ENCODE measurements at places on chromosomes 3 and 15.

DNA sequence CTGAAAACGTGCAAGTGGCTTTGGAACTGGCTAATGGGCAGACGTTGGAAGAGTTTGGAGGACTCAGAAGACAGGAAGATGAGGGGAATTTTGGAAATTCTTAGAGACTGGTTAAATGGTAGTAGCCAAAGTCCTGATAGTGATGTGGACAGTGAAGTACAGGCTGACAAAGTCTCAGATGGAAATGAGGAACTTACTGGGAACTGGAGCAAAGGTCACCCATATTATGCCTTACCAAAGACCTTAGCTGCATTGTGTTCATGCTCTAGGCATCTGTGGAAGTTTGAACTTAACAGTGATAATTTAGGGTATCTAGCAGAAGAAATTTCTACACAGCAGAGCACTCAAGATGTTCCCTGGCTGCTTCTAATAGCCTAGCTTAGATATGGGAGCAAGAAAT lies 28.6 kb upstream of the SERPINI2 start:
- DNase-seq = no peak

- no peak for DNase-seq
Observed at GRCh38 chr15:93041159-93041547, 47.9 kb downstream of the RGMA start.

DNA sequence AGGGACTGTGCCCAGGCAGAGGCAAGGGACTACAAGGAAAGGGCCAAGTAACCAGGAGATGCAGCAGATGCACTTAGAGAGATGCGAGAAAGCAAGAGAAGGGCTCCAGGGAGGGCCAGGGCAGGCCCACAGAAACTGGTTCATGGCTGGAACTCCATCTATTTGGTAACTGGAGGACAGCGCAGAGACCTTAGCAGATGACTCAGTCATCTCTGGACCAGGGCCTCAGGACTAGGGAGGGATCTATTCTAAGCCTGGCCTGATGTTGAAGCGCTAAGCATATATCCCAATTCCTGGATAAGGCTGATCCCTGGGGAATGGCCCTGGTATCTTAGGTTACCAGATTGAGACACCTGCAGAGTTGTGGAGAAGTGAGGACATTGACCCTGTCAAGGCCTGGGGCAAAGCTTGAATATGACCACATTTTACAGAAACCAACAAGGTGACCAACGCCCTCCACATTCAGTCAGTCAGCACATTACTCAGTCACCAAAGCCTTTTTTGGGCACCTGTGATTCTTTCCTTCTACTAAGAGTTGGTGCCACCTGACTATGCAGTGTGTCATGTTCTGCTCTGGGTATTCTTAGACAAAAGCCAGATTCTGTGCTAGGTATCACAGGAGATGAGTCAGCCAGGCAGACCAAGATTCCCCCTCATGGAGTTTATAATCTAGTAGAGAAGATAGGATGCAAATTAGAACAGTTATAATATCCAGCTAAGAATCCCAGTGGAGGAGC lies 68.4 kb upstream of the SLCO3A1 start:
- no peak for DNase-seq

- no peak for DNase-seq
Observed at GRCh38 chr15:61034678-61035291, 194.3 kb downstream of the RORA start.

DNA sequence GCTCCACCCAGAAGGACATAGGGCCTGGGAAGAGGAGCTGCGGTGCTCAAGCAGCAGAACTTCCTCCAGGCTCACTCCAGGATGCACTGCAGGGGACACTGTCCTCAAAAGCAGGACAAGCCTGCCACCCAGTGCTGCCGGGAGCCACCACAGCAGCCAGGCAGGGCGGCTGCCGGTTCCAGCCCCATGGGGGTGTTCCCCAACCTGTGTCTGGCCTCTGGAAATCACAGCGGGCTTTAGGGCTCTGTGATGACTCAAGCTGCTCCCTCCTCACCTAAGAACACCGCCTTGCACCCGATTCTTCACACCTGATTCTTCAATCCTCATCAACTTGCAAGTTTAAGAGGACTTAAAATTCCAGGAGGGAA lies 71.9 kb upstream of the SLC6A11 start:
- DNase-seq = no peak

- DNase-seq = no peak
Observed at GRCh38 chr3:76585794-76586392, 454.0 kb upstream of the ROBO2 start.

DNA sequence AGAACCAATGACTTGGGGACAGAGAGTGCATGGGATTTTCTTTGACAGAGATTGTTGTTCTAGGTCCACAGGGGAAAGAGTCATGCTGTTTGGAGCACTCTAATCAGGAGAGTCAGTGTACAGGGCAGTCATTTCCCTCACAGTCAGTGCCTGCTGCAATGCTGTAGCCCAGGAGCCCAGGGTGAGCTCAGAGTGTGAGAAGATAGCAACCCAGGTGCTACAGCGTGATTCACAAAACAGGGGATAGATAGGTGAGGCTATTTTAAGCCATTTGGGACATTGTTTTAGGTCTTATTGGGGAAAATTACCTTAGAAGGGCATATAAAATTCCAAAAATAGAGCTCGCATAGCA lies 37.3 kb downstream of the LNP1 start:
- no peak for DNase-seq

DNA sequence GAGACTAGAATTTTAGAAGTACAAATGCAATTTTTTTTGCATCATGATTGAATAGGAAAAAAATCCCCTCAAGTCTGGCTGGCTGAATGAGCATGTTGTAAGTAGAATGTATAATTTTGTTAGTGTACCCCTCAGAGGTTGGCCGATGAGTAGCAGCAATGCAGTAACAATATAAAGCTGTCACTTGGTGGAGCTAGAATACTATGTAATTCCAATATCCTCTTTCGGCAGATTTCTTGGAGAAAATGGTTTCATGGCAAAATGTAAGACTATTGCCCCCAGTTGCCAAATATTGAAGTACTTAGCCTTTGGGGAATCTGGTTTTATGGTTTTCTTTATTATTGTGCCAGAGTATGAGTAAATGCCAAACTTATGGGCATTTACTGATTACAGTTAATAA lies 39.8 kb upstream of the SGO1 start:
- DNase-seq = peak; percentile 5

GRCh38 chr3:183285828-183286457 lies 32.9 kb downstream of the B3GNT5 start:
- DNase-seq = peak; percentile 87

DNA sequence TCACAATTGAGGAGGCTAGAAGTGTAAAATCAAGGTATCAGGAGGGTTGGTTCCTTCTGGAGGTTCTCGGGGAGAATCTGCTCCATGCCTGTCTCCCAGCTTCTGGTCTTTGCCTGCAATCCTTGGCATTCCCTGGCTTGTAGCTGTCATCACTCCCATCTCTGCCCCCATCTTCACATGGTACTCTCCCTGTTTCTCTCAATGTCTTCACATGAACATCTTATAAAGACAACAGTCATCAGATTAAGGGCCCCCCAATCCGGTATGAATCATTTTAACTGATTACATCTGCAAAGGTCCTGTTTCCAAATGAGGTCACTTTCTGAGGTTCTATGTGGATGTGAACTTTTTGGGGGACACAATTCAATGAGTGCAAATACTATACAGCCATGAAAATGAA lies 113.0 kb upstream of the GALNT15 start:
- DNase-seq = no peak

- DNase-seq = no peak
Observed at GRCh38 chr3:13548696-13549622, at the start of gene FBLN2. Gene FBLN2 (plus strand): TSS chr3:13549125. CDS start chr3:13570356, 21,231 bp downstream.

- no peak for DNase-seq
Observed at GRCh38 chr3:193929921-193930646, 205.9 kb upstream of the HES1 start.

DNA sequence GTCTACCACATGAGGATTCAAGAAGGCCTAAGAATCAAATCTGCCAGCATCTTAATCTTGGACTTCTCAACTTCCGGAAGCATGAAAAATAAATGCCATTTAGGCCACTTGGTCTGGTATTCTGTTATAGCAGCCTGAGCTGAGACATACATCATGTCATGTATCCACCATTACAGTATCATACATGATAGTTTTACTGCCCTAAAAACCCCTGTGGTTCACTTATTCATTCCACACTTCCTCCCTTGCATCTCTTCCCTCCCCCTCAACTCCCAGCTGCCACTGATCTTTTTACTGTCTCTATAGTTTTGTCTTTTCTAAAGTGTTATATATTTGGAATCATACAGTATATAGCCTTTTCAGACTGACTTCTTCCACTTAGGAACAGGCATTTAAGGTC lies 161.8 kb downstream of the SNRK start:
- no peak for DNase-seq

DNA sequence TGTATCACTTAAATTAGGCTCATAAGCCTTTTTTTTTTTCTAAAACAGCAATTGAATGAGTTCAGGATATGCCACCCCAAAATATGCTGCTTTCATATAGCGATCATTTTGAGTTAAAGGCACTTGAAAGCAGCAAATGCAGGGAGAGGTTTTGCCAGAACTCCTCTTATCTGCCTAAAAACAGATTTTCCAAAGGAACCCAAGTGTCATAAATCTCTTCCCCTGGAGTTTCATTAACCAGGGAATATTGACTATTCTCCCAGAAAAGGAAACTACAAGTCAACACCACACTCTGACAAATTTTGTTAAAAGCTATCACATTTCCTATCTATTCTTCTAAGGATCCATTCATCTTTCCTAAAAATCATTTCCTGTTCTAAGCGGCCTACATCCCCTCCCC lies 11.3 kb downstream of the DNAAF4 start:
- no peak for DNase-seq

DNA sequence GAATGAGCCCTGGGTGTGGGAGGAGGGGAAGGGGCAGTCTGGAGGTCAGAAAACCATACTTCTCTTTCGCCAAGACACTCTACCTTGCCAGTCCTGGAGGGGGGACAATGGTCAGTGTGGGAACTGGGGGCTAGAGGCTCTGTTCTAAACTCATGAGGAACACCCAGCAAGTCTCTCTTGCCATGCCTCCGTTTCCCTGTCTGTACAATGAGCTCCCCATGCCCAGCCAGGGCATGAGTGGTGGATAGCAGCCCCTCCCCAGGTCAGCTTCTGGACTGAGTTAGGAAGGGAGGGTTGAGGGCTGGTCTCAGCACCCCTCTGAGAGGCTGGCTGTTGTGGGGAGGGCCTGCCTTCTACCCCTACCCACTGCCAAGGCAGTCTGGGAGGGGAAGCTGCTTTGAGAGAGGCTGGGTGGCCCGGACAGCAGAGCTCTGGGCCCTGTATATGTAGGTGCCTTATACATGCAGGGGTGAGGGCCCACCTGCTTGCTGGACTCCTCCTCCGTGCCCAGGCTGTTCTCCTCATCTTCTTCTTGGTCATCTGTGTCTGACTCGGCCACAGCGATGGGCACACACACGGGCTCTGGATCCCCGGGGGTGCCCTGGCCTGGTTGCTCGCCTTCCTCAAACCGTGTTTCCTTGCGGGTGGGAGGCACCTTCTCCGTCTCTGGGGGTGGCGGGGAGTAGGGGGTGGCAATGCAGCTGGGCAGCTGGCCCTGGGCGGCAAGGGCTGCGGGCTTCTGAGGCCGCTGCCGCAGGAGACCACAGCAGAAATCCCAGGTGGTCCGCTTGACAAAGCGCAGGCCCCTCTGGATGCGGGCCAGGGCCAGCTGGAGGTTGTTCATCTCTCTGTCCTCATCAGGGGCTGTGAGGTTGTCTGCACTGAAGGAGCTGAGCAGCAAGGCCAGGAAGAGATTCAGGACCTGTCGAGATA lies 68.8 kb downstream of the SCN5A start:
- DNase-seq = no peak

- DNase-seq = no peak
Observed at GRCh38 chr3:147412917-147413685, 3.9 kb downstream of the ZIC1 start.

GRCh38 chr15:96353930-96354730 lies 23.6 kb downstream of the NR2F2 start:
- no peak for DNase-seq

- DNase-seq = no peak
Observed at GRCh38 chr15:81529481-81529880, 155.5 kb upstream of the TMC3 start.

DNA sequence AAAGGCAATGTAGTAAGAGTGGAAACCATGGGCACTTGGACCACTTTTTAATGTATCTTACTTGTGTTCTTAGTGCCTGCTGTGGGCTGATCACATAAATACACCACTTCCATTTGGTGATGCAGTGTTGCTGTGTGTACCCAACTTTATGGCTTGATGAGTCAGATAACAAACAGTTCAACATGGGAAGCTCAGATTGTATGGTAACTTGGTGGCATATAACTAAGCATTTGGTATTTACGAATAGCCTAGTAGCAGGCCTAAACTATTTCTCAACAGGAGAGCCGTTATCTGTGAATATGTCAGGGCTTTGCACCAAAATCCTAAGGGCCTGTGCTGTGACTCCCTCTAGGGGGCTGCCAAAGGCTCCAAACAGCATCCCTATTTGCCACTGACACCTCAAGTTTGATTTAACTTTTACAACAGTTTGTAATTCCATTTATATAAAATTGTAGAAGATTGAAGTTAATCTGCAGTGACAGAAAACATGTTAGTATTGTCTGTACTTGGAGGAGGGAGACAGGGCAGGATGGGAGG lies 640.4 kb upstream of the CADM2 start:
- DNase-seq = no peak

DNA sequence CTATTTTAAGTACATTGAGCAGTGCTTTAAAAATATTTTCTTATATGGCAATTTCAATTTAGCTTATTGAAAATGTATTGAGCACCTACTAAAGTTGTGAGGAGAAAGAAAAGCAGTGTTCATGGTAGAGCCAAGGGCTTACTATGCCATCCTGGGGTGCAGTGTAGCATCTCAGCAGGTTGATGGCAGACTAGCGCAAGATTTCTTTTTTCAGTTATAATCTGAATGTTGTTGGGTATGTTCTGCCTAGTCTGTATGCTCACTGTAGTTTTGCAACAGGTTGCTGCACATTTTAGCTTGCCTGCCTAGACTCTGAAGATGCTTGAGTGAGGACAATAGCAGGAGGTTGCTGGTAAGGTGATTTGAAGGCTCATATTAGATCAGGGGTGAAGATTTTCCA lies 103.1 kb upstream of the UNC13C start:
- no peak for DNase-seq

- no peak for DNase-seq
Observed at GRCh38 chr3:13037458-13038117, 35.6 kb downstream of the IQSEC1 start.

DNA sequence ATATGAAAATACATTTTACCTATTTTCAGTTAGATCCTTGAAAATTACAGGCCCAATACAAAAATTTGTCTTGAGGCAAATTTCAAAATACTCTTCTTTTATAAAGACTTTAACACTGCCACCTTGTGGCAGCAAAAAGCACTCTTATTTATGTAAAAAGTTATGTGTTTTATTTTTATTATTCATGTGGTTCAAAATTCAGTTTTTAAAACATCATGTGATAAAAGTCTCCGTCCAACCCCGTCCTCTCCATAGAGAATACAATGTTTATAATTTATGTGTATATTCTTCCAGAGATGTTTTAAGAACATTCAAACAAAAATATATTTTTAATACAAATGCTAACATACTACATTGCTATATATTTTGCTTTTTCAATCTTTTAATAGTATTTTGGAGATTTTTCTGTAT lies 36.9 kb upstream of the TRIM59 start:
- no peak for DNase-seq

DNA sequence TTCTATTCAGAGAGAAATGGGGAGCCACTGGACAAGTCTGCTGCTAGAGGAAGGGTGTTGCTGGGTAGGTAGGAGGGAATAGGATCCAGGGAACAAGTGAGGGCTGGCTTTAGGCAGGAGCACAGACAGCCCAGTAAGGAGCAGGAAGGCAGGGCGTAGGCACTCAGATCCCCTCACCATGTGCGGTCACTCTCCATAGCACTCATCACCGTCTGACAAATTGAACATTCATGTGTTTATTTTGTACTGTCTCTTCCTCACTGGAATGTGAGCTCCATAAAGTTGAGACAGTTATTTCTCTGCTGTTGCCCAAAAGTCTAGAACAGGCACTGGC lies 24.2 kb upstream of the LRRC34 start:
- DNase-seq = no peak
